Mesothelial cell of epicardium (in vitro differentiated cells): ENCODE measurements at places on chromosomes 2 and 18.
A peak's percentile ranks its signal among the peaks of the same experiment; 100 is the strongest.

DNA sequence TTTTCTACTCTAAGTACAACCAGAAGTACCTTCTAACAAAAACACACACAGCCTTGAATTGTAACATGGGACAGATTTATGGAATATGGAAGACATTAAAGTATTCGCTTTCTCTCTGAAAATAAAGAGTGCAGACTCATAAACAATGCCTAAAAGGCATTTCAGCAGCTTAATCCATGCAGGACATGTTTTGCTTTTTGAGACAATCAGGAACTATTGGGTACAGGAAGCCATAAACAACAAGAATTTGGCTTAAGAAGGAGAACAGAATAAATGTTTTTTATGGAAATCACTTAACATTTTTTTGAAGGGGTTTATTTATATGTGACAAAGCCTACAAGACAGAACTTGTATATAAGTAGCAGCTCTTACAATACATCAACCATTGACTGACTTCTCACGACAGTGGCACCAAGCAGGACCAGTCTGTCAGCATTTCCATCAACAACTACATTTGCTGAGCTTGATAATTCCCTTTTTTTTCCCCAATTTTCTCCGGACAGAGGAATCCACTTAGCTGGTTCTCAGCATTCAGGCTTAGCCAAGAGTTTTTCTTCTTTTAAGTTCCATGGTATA is 140.1 kb downstream of the EXOC6B start:
- H3K27me3 ChIP-seq = no peaks in the 10 kb centered on the region
- H3K27ac ChIP-seq = peak overlapping the region; percentile 87
- peaks cover 7% of the 10 kb centered on the region for H3K36me3 ChIP-seq
- no peak overlapping the region for H3K4me3 ChIP-seq
- DNase-seq = no peak

DNA sequence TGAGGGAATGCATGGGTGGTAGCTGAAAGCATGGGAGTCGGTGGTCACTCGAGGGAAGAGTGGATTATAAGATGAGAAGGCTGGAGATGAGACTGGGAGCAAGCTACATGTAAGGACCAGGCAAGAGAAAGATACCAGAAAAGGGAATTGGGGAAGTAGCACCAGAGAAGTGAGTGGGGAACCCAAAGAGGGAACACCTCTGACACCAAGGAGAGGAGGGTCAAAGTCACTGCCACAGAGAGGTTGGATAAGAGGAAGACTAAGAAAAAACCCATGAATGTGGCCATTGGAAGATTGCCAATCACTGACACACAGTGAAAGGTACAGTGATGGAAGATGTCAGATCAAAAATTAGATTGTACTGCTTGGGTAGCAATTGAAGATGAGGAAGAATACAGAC is 473.9 kb downstream of the BCL11A start:
- no peaks in the 10 kb centered on the region for H3K36me3 ChIP-seq
- H3K4me3 ChIP-seq = no peak overlapping the region
- no peak overlapping the region for H3K27ac ChIP-seq
- H3K4me1 ChIP-seq = no peaks in the 10 kb centered on the region
- no peak for DNase-seq

DNA sequence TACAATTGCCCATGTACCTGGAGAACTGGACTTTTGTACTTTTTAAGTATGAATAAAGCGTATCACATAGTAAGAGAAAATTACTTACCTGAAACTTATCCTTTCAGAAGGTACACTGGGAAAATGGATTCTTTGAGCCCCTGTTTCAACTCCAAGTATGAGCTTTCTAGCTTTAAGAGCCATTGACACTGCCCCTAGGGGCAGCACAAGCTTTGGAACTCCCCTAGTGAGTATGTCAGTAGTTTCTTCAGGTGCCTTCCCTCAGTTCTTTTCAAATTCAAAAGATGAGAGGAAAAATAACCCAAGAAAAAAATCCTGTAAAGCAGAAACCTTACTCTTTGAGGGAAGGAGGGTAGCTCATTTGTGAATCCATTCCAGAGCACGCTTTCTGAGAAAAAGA is 124.1 kb downstream of the MEMO1 start:
- peaks cover 2% of the 10 kb centered on the region for H3K36me3 ChIP-seq
- no peak for DNase-seq
- H3K27ac ChIP-seq = no peak overlapping the region
- no peak overlapping the region for H3K4me3 ChIP-seq
- no peaks in the 10 kb centered on the region for H3K4me1 ChIP-seq
- H3K27me3 ChIP-seq = no peaks in the 10 kb centered on the region

DNA sequence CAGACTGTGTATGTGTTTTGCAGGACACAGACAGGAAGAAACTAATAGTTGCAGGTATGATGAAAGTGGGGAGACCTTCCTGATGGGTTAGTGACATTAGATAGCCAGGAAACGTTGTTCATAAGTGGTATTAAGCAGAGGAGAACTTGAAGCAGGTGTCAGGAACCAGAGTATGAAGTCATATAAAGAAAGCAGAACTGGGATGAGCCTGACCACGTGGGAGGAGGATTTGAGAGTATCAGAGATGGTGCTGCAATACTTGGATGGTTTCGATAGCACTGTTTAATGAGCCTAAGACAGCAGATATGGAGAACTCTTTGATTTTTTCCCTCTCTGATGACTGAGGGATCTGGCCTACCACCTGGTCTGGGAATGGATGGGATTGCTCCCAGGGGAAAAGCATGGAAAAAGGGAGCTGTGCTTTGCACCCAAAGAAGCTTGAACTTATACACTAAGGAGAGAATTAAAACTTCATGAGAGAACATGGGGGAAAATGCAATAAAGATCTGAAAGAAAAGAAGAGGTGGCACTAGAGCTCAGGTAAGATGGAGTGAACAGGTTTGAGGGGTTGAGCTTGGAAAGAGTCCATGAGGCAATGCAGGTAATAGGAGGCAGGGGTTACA is 226.0 kb upstream of the LRRTM1 start:
- H3K36me3 ChIP-seq = no peaks in the 10 kb centered on the region
- peaks cover 10% of the 10 kb centered on the region for H3K27me3 ChIP-seq
- H3K4me3 ChIP-seq = no peak overlapping the region
- DNase-seq = no peak
- no peaks in the 10 kb centered on the region for H3K4me1 ChIP-seq

DNA sequence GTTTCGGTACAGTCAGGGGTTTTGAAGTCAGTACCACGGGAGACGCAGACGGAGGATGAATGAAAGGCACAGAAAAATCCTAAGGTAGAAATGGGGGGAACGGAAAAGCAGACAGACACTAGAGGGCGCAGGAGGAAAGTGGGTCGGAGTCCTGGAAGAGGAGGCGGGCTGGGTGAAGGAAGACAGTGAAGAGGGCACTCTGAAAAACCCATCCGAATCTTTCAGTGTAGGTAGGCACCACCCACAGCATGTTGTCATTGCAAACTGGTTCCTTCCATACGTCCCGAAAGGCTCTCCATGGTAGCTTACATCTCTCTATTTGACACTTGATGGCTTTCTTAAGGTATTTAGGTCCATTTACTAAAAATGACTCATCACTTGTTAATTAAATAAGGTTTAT is 18.5 kb upstream of the ZNF236 start:
- no peaks in the 10 kb centered on the region for H3K4me1 ChIP-seq
- peaks cover 7% of the 10 kb centered on the region for H3K36me3 ChIP-seq
- DNase-seq = no peak
- H3K27me3 ChIP-seq = peaks cover 7% of the 10 kb centered on the region
- H3K27ac ChIP-seq = no peak overlapping the region
- H3K4me3 ChIP-seq = no peak overlapping the region

- H3K4me1 ChIP-seq = peaks cover 6% of the 10 kb centered on the region
- H3K4me3 ChIP-seq = no peak overlapping the region
- no peaks in the 10 kb centered on the region for H3K27me3 ChIP-seq
- H3K27ac ChIP-seq = no peak overlapping the region
- no peaks in the 10 kb centered on the region for H3K36me3 ChIP-seq
- DNase-seq = no peak
Observed at GRCh38 chr2:207869784-207870778, 100.4 kb upstream of the FZD5 start.

DNA sequence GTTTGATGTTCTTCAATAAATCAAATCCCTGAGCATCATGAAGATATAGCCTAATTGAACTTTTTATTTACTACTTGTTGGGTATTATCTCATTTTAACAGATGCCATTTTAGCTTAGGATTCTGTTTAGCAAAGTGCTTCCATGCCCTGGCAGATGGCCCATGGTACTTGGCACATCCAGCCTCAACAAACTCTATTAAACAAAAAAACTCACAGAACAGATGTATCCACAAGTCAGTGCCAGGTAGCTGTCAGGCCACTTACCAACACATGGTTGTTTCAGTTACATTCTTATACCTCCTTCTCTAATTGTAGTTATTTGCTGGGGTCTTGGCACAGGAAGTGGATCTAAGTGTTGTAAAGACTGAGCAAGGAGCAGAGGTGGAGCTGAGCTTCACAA is 29.6 kb downstream of the GAD1 start:
- H3K27me3 ChIP-seq = peaks cover 11% of the 10 kb centered on the region
- no peaks in the 10 kb centered on the region for H3K36me3 ChIP-seq
- no peak overlapping the region for H3K27ac ChIP-seq
- H3K4me1 ChIP-seq = no peaks in the 10 kb centered on the region
- no peak overlapping the region for H3K4me3 ChIP-seq
- DNase-seq = no peak

- H3K27ac ChIP-seq = peak overlapping the region; percentile 95
- H3K36me3 ChIP-seq = no peaks in the 10 kb centered on the region
- DNase-seq = no peak
- peak overlapping the region; percentile 93 for H3K4me3 ChIP-seq
Observed at GRCh38 chr2:196591621-196592022, 47.9 kb upstream of the CCDC150 start.

- H3K27me3 ChIP-seq = no peaks in the 10 kb centered on the region
- peaks cover 13% of the 10 kb centered on the region for H3K4me1 ChIP-seq
- DNase-seq = no peak
- no peak overlapping the region for H3K4me3 ChIP-seq
- H3K36me3 ChIP-seq = no peaks in the 10 kb centered on the region
Observed at GRCh38 chr2:174076975-174077374, 111.8 kb upstream of the SP3 start.

DNA sequence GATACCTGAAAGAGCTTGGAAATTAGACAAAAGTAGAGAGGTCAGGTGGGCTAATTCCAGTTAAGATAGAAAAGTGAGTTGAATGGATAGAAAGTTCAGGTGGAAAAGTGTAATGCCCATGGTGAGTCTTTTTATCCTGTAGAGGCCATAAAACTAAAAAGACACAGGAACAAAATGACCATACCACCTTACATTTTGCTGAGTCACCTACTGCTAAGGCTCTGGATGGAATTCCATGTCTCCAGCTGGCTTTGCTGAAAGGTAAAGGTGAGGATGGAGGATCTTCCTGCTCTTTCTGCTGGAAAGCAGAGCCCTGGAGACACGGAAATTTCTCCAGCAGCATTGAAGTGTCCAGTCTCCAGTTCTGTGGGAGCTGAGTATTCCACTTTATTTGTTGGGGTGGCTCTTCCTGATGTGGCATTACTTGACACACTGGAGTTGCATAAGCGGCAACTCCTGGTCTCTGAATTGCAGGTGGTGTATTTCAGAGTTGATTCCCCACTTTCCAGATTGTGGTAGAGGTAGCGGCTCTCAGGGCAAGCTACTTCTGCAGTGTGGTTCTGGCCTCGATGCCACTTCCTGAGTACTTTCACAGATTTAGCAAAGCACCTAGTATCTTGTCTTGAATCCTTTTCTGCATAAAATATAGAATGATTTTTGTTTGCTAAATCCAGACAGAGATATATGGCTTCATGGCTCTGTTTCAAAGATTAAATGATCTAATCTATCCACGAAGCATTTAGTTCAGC is 10.7 kb downstream of the IL1RL2 start:
- no peaks in the 10 kb centered on the region for H3K4me1 ChIP-seq
- H3K27me3 ChIP-seq = no peaks in the 10 kb centered on the region
- H3K4me3 ChIP-seq = no peak overlapping the region
- no peaks in the 10 kb centered on the region for H3K36me3 ChIP-seq

DNA sequence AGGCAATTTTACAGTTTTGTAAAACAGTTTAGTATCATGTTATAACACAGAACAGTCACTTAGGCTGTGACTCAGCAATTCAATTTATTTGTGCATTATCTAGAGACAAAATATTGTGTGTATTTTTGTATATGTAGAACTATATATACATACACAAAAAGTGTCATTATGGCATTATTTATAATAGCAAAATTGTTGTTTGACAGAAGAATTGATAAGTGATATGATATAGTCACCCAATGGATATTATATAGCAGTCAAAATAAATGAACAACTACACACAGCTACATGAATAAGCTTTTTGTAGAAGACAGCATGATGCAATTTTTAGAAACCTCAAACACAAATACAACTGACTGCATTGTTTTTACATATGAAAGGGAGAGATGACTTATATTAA is 334.0 kb downstream of the TRIB2 start:
- no peak overlapping the region for H3K27ac ChIP-seq
- no peak overlapping the region for H3K4me3 ChIP-seq
- DNase-seq = no peak
- no peaks in the 10 kb centered on the region for H3K4me1 ChIP-seq
- no peaks in the 10 kb centered on the region for H3K36me3 ChIP-seq
- peaks cover 23% of the 10 kb centered on the region for H3K27me3 ChIP-seq

DNA sequence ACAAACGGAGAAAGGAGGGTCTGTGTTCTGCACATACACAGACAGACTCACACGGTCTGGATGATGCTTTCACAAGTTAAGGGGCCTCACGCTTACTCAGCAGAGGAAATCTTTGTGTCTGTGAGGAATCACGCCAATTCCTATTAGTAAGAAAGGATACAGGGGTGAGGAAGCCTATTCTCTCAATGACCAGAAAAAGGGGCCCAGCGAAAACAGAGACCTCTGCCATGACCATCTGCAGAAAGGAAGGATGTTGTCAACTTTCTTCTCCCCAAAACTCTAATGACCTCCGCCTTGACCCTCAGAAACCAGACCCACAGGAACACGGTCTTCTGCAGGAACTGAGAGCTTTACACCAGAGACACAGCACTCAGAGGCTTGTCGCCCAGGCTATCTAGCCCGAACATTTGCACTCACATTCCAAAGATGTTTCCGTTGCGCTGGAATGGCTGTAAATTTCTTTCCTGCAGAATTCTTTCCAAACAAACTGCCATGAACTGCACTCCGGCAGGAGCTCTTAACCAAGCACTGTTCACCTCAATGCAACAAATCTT is 186.3 kb downstream of the TCF4 start:
- no peaks in the 10 kb centered on the region for H3K27me3 ChIP-seq
- peaks cover 90% of the 10 kb centered on the region for H3K4me1 ChIP-seq
- peak overlapping the region; percentile 98 for H3K27ac ChIP-seq
- DNase-seq = peak; percentile 24
- peak overlapping the region; percentile 63 for H3K4me3 ChIP-seq
- no peaks in the 10 kb centered on the region for H3K36me3 ChIP-seq

DNA sequence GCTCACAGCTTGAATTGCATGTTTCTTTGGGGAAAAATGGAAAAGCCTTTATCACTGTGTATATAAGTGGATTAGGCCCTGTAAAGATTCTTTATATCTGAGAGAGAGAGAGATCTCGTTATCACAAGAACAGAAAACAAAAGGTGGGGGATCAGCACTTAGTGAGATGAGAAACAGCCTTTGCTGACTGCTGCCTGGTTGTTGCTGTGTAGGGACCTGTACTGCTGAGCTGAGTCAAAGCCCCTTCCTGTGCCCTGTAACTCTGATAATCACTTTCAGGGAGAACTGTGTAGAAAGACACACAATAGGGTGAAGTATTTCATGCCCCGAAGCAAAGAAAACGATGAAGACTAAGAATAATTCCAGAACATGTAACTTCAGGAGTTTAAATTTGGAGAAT is 30.6 kb upstream of the FAM237A start:
- H3K27ac ChIP-seq = no peak overlapping the region
- no peaks in the 10 kb centered on the region for H3K27me3 ChIP-seq
- no peak overlapping the region for H3K4me3 ChIP-seq
- no peak for DNase-seq
- no peaks in the 10 kb centered on the region for H3K4me1 ChIP-seq
